HS-5 (cell line): ENCODE measurements at places on chromosomes 13 and 19.
A peak's percentile ranks its signal among the peaks of the same experiment; 100 is the strongest.

- DNase-seq: no peak
These were observed 315.7 kb downstream of the FGF9 start for GRCh38 chr13:21986602-21987001.

DNA sequence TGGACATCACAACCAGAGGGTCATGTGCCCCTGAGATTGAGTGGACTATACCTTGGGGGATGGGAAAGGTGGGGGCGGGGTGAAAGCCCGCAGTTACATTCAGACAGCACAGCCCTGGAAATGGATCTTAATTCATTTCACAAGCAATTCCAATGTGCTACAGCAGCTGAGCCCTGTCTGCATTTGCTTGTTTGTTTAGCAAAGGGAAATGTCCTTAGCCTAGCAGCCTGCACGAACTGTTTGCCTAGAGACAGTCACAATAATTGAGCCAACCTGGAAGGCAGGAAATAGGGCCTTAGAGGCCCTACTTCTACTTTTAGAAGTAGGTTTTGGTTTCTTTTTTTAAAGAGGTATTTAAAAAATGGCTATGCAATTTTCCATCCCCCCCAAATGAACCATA is 177.3 kb upstream of the KL start:
- no peak for DNase-seq

DNA sequence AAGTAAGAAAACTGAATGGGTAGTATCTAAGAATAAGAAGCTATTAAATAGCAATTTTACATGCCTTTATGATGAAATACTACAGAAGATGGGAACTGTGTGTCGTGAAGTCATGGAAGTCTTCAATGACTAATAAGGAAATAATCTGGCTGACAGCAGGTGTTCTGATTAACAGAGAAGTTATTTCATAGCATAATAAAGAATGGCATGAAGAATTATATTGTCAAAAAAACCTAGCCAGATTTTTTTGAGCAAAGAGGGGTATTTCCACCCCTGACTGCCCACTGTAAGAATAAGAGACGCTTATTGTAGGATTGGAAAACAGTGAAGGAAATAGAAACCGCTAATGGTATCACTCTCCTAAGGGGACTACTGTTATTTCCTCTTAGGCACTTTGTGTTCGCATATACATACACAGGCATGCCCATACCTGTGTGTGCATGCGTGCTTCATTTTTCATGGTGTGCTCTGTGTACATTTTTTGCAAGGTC is 318.8 kb downstream of the SHISA2 start:
- no peak for DNase-seq

DNA sequence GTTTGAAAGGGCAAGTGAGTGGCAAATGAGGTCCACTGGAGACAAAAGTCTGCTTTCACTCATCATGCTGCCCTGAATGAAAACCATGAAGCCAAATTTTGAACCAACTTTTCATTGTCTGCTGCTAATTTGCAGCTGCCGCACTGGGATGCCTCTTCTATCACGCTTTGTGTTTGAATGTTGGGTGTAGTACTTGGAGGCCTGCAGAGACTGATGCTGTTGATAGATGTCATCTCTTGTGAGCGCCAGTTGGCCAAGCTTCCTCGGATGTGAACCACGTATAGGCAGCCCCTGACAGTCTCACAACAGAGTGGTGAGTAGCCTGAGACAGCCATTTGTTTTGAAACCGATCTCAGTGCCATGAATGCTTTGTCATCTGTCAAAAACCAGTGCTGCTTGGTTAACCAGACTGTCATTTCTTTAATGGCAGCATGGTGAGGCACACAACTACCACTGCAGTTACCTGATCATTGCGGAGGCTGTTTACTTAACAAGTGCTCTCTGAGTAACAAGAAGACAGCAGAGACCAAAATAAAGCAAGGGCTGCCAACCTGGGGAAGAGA is 31.2 kb upstream of the SLC10A2 start:
- no peak for DNase-seq

DNA sequence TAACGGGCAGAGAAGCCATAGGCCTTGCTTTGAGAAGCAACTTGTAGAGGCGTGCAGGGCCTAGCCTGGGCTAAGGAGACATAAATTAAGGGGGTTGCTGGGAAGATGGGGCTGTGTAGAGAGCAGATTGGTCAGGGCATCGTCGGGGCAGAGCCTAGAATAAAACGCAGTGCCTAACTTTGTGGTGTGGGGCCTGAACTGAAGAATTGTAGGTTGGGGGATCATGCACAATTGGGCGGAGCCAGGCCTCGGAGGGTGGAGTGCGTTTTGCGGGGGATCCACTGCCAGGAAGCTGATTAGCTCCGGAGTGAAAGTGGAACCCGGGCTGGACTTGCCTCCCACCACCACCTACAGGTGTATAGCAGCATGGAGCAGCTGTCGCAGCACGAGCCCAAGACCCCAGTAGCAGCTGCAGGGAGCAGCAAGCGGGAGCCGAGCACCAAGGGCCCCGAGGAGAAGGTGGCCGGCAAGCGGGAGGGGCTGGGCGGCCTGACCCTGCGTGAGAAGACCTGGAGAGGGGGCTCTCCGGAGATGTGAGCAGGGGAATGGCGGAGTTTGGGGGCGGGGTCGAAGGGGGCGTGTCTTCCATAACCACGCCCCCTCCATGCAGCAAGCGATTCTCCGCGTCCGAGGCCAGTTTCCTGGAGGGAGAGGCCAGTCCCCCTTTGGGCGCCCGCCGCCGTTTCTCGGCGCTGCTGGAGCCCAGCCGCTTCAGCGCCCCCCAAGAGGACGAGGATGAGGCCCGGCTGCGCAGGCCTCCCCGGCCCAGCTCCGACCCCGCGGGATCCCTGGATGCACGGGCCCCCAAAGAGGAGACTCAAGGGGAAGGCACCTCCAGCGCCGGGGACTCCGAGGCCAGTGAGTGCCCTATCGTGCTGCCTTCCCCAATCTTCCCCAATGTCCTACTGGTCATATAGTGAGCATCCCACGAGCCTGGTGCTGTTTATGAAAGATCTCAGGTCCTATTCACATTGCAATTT is 13.8 kb downstream of the DNASE2 start:
- DNase-seq: no peak

DNA sequence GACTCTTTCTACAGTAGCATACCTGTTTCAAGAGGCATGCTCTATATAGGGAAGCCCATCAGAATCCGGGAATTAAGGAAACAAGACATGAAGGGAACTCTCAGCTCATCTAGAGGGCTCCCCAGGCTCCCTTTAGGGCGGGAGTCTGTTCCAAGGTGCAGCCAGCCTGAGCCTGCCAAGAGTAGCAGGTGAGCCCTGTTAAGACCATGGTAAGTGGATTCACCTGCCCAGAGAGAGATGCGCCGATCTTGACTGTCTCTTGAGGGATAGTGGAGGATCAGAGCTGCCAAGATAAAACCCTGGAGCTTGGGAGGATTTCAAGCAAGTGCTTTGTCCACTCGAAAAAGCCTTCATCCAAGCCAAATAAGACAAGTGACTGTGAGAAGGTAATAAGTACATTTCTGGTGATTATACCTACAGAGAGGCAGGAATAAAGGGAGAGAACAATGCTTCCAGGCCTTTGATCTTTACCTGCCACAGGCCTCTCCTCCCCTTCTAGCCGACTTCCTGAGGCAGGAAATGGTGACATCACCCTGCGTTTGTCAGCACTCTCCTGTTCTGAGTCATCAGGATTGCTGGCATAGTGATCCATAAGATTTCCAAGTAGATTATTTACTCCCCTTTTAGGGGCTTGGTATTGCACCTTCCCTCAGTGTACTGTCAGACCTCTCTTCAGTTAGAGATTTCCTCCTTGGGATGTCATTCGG is 31.5 kb downstream of the KLF5 start:
- DNase-seq: peak; percentile 38

GRCh38 chr19:27580906-27581305 is 1632.0 kb downstream of the UQCRFS1 start:
- DNase-seq: no peak

DNA sequence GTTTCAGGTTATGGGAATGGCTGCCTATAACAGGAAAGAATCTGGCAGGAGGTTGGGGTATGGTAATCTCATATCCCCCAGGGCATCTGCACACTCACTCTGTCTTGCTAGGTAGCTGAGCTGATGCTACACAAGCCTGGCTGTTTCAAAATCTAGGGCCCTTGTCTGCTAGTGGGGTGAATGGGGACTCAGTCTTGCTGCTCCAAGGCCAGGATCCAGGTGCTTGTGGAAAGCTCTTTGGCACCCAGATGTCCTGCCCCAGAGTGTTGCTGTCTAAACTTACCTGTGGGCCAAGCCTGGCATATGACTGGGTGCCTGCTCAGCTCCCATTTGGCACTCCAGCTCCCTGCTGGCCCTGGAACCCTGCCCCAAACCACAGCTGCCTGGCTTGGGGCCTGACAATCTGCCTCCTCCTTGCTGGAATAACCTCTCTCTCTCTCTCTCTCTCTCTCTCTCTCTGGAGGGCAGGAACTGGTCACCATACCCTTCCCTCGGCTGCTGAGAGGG is 158.1 kb upstream of the TSC22D1 start:
- DNase-seq: no peak

GRCh38 chr19:56927294-56927693 is 86.8 kb upstream of the PEG3 start:
- no peak for DNase-seq

GRCh38 chr19:3849092-3849491 is 19.7 kb downstream of the ZFR2 start:
- DNase-seq: no peak

DNA sequence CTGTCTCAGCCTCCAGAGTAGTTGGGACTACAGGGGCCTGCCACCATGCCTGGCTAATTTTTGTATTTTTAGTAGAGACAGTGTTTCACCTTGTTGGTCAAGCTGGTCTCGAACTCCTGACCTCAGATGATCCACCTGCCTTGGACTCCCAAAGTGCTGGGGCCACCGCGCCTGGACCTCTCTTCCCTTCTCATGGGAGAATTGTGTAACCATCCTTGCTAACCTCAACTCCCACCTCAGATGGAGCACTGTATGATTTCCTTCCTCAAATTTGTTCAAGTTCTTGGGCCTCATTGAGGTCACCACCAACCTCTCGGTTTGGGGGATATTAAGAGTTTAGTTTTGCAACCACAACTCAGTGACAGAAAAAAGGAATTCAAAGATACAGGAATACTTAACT is 10.7 kb downstream of the LILRA5 start:
- DNase-seq: no peak

DNA sequence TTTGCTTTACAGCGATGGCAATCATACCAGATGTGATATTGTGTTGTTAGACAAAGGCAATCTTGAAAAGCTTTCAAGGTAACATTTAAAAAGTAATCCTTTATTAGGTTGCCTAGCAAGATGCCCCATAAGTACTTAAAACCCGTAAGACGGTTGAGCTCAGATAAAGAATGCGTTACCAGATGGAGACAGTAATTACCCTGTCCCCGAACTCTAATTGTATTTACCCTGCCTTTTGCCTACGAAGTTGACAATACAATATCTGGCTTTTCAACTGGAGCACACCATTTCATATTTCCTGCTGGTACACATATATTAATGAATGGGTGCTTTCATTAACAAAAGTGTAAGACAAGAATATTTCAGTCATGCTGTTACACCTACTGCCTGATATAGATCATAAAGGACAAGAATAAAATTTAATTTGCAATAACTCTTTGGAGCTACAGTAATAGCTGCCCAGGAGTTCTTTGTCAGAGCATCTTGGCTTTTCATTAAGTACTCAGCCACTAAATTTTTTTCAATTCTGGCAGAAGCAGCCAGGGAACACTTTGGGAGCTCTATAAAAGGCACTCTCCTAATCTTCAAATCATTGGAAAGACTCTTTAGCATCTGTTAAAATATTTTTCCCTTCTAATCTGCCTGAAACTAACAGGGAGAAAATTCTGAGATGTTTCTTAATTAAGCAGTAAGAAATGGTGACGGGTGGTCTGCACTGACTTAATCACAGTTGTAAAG is 63.8 kb downstream of the DCT start:
- no peak for DNase-seq

DNA sequence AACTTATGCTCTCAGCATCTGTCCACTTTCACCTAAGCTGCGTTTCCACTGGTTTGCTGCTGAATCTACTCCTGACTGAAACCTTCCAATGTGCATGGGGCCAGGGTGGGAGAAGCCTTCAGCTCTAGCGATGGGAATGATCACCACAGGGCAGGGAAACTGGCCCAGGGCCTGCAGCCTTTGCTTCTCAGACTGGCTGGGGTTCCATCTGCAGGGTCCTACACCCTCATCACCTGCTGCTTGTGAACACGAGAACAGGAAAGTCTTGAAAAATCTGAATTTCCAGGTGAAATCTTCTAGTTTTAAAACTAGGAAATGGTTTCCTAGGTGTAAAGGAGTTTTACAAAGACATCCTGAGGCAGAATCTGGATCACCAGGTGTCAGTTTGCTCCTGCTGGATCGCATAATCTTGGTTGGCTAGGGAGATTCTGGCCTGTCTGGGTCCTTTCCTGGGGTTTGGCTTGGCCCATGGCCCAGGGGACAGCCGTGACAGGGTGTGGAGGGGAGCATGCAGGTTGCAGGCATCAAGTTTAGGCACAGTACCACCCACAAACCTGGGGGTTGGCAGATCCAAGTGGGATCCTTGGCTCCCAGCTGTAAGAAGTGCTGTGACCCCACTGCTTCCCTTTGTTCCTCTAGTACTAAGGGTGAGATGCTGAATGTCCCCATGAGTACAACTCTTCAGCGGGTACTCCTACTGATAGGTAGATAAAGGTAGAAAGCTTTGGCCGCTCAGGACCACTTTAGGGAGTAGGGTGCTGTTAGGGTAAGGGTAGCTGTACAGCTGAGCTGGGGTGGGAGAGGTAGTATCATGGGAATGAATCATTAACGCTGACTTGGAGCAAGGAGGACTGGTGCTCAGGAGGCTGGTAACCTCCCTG is 1.8 kb upstream of the UBE2M start:
- no peak for DNase-seq

GRCh38 chr19:18128044-18128443 is 24.9 kb upstream of the PIK3R2 start:
- no peak for DNase-seq

GRCh38 chr13:109843695-109844094 is 57.3 kb upstream of the IRS2 start:
- no peak for DNase-seq

DNA sequence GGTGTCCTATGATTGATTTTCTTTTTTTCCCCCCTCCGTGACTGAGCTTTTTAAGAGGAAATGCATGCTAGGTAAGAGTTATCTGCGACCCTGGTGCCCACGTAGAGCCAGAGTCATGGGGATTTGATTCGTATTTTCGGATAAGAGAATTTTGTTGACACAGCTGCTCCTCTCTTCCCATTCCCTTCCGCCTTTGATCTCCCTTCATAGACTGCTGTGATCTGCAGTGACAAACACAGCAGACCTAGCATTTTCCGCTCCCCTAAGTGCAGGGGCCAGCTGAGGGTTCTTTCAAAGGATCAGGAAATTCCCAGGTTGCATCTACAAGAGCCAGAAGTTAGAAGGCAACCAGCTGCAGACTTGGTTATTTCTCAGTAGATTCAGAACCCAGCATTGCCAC is 70.5 kb downstream of the ZNF568 start:
- no peak for DNase-seq
